ENCODE measurements at places on chromosomes 13 and 19.

DNA sequence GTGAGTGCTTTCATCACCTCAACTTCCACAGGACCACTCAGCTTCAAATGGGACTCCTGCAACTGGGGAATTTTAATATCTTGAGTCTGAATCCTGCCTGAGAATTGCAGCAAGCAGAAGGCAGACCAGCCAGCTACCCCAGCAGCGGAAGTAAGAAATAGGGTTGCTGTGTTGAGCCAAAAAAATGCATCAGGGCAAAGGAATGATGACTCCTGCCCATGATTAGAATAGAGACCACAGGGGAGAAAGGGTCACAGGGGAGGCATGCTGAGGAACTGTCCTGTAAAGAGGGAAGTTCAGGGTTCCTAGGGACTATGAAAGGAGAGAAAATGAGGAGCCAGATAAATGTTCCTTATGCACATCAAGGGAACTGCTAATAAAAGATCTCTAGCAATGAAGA lies 370.2 kb downstream of the KCTD12 start:
- no peak for DNase-seq

- no peak for DNase-seq
These were observed 327.5 kb upstream of the DACH1 start for GRCh38 chr13:72194523-72194922.

DNA sequence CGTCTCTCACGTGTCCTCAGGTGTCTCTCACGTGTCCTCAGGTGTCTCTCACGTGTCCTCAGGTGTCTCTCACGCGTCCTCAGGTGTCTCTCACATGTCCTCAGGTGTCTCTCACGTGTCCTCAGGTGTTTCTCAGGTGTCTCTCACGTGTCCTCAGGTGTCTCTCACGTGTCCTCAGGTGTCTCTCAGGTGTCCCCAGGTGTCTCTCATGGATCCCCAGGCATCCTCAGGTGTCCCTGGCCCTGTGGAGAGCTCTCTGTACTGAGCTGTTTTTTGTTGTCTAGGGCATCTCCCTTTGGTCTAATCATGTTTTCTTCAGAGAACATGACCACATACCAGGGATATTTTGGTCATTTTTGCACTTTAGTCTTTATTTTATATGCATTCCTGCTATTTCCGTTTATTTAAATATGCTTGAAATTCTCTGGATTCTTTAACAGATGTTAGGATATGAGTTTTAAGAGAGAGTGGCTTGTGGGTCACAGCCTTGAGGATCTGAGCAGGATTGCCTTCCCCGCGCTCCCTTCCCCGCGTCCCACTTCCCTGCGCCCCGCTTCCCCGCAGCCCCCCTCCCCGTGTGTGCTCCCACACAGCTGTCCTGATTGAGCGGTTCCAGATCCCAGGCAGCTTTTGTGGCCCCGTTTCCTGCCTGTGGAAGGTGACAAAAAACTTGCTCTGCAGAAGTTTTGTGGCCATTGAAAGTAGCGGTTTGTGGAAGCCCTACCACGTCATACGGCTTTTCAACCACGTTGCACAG lies 31.9 kb downstream of the ATP4B start:
- no peak for DNase-seq

DNA sequence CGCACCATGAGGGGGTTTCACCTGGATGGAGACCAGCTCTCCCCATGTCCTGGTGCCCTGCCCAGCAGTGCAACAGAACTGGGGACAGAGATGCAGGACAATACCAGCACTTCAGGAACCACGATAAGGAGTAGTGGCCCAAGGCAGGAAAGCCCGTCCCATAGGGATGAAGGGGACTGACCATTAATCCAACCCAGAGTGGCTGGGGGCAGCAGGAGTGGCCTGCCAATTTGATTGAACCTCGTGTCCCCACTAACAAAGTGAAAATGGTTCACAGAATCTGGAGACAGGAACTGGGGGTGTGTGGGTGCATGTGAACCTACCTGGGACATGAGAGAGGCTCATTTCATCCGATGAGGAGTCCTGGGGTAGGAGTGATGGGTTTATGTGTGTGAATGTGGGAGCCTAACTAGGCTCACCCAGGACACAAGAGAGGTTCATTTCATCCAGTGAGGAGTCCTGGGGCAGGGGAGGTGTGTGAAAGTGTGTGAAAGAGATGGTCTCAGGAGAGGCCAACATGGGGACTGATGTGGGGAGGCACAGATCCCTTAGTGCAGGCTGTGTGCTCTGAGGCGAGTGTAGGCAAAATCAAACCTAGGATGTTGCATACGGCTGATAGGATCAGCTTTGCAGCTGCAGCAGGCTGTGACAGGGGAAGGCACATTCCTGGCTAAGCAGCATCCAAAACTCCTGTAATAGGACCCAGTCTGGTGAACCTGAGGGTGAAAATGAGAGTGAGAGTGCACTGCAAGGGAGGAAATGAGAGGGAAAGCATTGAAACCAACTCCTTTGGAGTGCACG lies 98.2 kb downstream of the ZNF429 start:
- no peak for DNase-seq

DNA sequence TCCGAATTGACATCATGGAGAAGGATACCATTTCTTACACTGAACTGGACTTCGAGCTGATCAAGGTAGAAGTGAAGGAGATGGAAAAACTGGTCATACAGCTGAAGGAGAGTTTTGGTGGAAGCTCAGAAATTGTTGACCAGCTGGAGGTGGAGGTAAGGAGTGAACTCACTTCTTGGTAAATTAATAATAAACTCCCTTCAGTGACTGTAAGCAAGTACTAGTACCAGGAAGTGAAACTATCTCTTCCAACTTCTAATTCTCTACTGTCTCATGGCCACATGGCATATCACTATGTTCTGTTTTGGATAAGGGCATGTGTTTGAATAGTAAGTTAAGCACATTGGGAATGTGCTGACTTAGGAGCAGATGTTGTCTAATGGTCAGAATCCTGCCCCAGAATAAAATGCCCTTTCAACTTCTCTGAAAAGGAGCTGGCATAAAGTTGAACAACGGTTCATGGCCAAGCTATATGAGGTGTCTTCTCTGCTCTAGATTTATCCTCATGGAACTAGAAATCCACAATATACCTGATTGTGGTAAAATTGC lies 13.4 kb downstream of the OLFM4 start:
- DNase-seq = no peak

GRCh38 chr13:56988543-56988942 lies 152.2 kb upstream of the PRR20A start:
- DNase-seq = no peak

- no peak for DNase-seq
These were observed 13.3 kb downstream of the RAB8A start for GRCh38 chr19:16124953-16125352.

GRCh38 chr13:32811297-32811800 lies 204.9 kb upstream of the KL start:
- DNase-seq = no peak

DNA sequence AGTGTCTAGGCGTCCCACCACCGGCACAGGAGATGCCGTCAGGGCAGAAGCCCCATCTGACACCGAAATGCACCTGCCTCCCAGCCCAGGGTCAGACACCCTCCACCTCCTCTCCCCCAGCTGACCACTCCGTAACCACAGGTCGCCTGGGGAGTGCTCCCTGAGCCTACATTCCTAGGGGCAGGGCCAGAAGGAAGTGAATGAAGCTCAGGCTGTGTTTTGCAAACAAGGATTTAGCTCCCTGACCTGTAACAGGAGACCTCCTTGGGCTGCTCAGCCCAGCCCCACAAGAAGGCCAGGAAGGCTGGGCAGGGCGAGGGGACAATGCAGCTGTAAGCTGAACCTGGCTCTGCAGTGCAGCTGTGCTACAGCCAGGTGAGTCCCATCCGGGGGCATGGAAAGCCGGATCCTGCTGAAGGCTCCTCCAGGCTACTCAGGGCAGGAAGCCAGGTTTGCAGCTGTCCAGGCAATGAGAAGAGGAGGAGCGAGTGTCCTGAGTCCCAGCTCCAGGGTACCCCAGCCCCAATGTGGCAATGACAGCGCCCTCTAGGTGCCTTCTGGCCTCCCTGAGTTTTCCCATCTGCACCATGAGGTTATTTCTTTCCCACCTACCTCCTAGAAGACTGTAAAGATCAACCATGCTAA lies 42.1 kb downstream of the RHPN2 start:
- no peak for DNase-seq

DNA sequence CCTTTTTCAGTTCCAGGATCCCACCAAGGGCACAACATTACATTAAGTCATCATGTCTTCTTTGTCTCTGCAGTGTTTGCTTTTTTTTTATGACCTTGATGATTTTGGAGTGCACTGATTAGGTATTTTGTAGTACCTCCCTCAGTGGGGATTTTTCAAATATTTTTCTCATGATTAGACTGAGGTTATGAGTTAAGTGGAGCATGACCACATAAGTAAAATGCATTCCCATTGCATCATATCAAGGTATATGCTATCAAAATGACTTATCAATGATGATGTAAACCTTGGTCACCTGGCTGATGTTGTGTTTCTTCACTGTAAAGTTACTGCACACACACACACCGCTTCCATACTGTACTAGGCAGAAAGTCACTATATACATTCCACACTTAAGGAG lies 96.7 kb upstream of the TRPC4 start:
- no peak for DNase-seq

DNA sequence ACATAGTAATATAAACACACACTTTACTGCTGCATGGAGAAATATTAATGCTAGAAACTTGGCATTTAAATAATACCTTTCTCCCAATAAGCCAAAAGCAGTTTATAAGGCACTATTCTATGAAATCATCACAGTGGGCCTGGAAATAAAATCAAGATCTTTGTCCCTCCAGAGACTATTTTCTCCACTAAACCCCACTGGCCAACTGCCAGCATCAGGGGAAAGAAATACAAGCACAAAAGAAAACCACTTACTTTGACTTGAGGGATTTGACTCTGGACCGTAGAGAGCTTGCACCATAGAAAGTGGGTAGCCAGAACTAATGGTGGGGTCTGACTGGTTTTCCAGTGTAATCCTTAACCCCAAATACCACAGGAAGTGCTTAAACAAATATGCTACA lies 71.9 kb downstream of the DCLK1 start:
- peak; percentile 20 for DNase-seq

GRCh38 chr13:22497991-22498780 lies 682.6 kb upstream of the SGCG start:
- DNase-seq = no peak

GRCh38 chr19:10946958-10947657 lies 13.7 kb upstream of the SMARCA4 start:
- no peak for DNase-seq

GRCh38 chr19:58274771-58275201 lies 4.0 kb upstream of the ZNF8 start:
- no peak for DNase-seq

Data from tibial nerve (tissue), 4 donors.